ENCODE measurements at places on chromosomes 3 and 15.

DNA sequence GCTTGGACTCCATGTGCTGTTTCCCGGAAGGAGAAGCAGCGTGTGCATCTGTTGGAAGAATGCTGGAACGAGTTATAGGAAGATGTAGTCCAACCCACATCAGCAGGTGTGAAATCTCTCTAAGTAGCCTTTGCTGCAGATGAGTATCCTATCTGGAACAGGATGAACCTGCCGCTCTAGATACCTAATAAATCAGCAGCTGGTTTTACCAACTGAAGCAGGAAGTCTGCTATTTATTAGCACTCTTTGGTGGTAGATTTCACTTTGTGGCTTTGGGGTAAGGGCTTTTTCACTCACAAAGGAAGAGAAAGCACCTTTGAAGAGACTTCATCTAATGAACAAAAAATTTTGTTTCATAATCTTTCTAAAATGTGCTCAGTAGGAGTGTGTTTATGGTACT lies 66.4 kb downstream of the DCUN1D1 start:
- DNase-seq: no peak

- no peak for DNase-seq
Measured at GRCh38 chr3:94251566-94251965, 188.7 kb downstream of the NSUN3 start.

- DNase-seq: no peak
Measured at GRCh38 chr15:98855067-98855814, 152.4 kb downstream of the PGPEP1L start.

DNA sequence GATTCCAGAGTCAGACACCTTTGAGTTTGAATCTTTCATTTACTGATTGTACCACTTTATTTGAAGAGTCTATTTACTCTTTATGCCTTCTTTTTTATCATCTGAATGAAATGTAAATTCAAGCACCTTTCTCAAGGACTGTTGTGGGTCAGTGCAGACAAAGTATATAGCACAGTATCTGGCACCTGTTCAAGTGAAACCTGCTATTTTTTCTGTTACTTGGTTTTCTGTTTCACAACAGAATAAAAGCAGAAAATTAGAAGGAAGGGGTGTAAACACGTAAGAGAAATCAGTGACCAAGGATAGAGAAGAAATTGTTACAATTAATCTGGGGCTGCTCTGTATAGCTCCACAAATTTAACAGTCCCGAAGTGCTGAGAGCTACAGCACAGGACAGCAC lies 357.4 kb downstream of the RSL24D1 start:
- DNase-seq: no peak

DNA sequence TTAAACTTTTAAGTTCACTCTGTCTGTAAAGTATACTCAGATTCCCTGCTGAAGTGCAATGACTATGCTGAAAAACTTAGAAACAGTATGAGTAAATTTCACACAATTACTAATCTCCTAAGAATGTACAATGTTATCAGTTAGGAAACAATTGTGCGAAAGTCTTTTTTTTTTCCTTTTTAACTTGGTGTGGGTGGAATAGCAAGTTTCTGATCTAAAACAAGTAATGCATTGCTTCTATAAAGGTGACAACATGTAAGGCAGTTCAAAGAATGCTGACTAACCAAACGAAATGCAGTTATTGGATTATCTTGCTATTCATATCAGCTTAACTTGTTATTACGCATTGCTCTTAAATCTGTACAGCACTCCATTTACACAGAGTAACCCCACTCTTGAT lies 19.3 kb upstream of the SLC12A8 start:
- DNase-seq: peak; percentile 69

Measured in AG10803 (cell line).